ENCODE measurements at places on chromosomes 4 and X. TPM values are rescaled to one million over a fixed set of nuclear protein-coding genes. Genes with fewer than 3 reads are reported as not detected.

Gene OTUD6A
- not detected for total RNA-seq

Gene HSD17B13
- 1.7 TPM for total RNA-seq

Gene FREM3
- total RNA-seq, result 0.78 TPM

Gene AFF2
- total RNA-seq, result 13.4 TPM

Gene NXF2B
- not detected for total RNA-seq

- DNase-seq, result no peak
- H3K27me3 ChIP-seq, result no peaks in the 10 kb centered on the region
- H3K36me3 ChIP-seq, result no peaks in the 10 kb centered on the region
- H3K4me3 ChIP-seq, result no peak overlapping the region
Observed at GRCh38 chrX:8848911-8849310, 47.7 kb upstream of the FAM9A start.

- no peak overlapping the region for H3K27ac ChIP-seq
- peak; percentile 50 for DNase-seq
- no peaks in the 10 kb centered on the region for H3K27me3 ChIP-seq
- no peaks in the 10 kb centered on the region for H3K36me3 ChIP-seq
Observed at GRCh38 chr4:8307714-8308113, 38.2 kb downstream of the HTRA3 start.

- no peak overlapping the region for H3K4me3 ChIP-seq
- DNase-seq, result no peak
- no peaks in the 10 kb centered on the region for H3K27me3 ChIP-seq
- no peaks in the 10 kb centered on the region for H3K4me1 ChIP-seq
Observed at GRCh38 chr4:162645381-162645780, 481.6 kb upstream of the FSTL5 start.

GRCh38 chr4:68997040-68997439 lies 45.4 kb upstream of the UGT2A3 start:
- no peaks in the 10 kb centered on the region for H3K4me1 ChIP-seq
- no peak overlapping the region for H3K4me3 ChIP-seq
- no peak for DNase-seq
- no peaks in the 10 kb centered on the region for H3K27me3 ChIP-seq
- H3K27ac ChIP-seq, result no peak overlapping the region
- H3K36me3 ChIP-seq, result no peaks in the 10 kb centered on the region

- no peak overlapping the region for H3K27ac ChIP-seq
- no peaks in the 10 kb centered on the region for H3K36me3 ChIP-seq
- H3K4me3 ChIP-seq, result no peak overlapping the region
- H3K27me3 ChIP-seq, result no peaks in the 10 kb centered on the region
- H3K4me1 ChIP-seq, result no peaks in the 10 kb centered on the region
Observed at GRCh38 chrX:6449946-6450345, 85.0 kb downstream of the VCX3A start.

GRCh38 chrX:30577362-30577991 lies at the start of gene TASL:
TSS of gene TASL (minus strand) at chrX:30577766. CDS start at chrX:30560355, 17,411 bp downstream.
- no peaks in the 10 kb centered on the region for H3K36me3 ChIP-seq
- no peaks in the 10 kb centered on the region for H3K4me1 ChIP-seq
- peak within 1 kb of the TSS; percentile 70 for H3K27ac ChIP-seq
- peak within 1 kb of the TSS; percentile 21 for H3K4me3 ChIP-seq
- DNase-seq, result no peak

GRCh38 chr4:80271801-80272200 lies 5.3 kb downstream of the FGF5 start:
- no peaks in the 10 kb centered on the region for H3K36me3 ChIP-seq
- H3K27ac ChIP-seq, result no peak overlapping the region
- H3K27me3 ChIP-seq, result peaks cover 37% of the 10 kb centered on the region
- H3K4me1 ChIP-seq, result peaks cover under 1% of the 10 kb centered on the region
- no peak overlapping the region for H3K4me3 ChIP-seq
- no peak for DNase-seq

GRCh38 chrX:8738588-8739189 lies 6.8 kb upstream of the ANOS1 start:
- no peaks in the 10 kb centered on the region for H3K36me3 ChIP-seq
- H3K27me3 ChIP-seq, result no peaks in the 10 kb centered on the region
- H3K27ac ChIP-seq, result no peak overlapping the region
- no peaks in the 10 kb centered on the region for H3K4me1 ChIP-seq
- DNase-seq, result no peak

GRCh38 chr4:100366213-100366612 lies 151.6 kb downstream of the EMCN start:
- no peaks in the 10 kb centered on the region for H3K4me1 ChIP-seq
- no peak for DNase-seq
- no peak overlapping the region for H3K27ac ChIP-seq
- no peaks in the 10 kb centered on the region for H3K36me3 ChIP-seq
- H3K4me3 ChIP-seq, result no peak overlapping the region
- no peaks in the 10 kb centered on the region for H3K27me3 ChIP-seq

DNA sequence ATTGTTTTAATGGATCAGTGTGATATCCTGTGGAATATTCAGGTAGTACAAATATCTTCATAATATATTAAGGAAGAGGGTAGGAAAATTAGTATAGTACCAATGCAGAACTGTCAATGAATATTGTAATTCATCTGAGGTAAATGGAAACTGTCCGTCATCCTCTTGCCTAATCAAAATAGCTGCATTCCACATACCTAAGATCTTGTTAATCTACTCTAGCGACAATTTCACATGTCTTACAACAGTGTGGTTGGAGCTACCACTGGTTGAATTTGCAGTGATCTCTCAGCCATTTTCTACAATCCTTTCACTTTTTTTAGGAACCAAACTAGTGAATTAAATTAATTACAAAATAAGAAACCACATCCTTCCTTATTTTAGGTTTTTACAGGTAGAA lies 117.5 kb downstream of the PCDH18 start:
- H3K4me3 ChIP-seq, result no peak overlapping the region
- no peaks in the 10 kb centered on the region for H3K27me3 ChIP-seq
- H3K36me3 ChIP-seq, result no peaks in the 10 kb centered on the region
- no peaks in the 10 kb centered on the region for H3K4me1 ChIP-seq
- DNase-seq, result no peak
- no peak overlapping the region for H3K27ac ChIP-seq

DNA sequence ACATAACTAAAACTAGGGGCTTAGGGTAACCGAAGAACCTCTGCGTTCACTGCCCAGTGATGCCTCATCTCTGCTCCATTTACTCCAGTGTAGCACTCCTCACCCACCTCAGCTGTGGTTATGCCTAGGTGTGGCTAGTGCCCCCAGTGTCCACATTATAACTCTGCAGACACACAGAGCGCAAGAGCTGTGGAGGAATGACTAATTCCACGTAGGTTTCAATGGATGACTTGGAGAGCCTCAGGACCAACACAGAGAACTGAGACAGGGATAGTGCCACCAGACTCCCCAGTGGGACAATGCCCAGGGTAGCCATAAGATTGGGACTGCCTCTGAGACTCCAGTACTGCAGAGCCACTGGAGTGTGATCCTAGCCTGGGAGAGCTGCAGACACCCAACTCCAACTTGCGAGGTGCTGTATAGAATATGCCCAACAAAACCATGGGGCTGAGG lies 542.4 kb upstream of the DIPK2B start:
- DNase-seq, result no peak
- no peak overlapping the region for H3K27ac ChIP-seq
- no peak overlapping the region for H3K4me3 ChIP-seq
- peaks cover 3% of the 10 kb centered on the region for H3K4me1 ChIP-seq

DNA sequence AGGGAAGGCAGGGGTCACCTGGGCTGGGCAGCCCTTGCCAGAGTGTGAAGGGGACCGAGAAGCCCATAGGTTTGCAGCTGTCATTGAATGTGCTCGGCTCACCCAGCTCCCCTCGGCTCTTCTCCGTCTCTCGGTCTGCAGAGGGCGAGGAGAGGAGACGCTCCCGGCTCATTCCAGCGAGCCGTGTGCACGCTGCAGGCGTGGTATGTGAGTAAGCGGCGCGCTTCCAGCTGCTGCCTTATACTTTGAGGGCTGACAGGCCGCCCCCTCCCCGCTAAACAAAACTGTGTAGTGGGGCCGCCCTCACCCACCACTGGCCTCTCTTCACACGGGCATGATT lies 23.0 kb upstream of the BCORL1 start:
- no peaks in the 10 kb centered on the region for H3K36me3 ChIP-seq
- no peak for DNase-seq
- H3K27me3 ChIP-seq, result no peaks in the 10 kb centered on the region
- H3K4me3 ChIP-seq, result no peak overlapping the region
- no peaks in the 10 kb centered on the region for H3K4me1 ChIP-seq

- no peak for DNase-seq
- no peak overlapping the region for H3K4me3 ChIP-seq
- no peak overlapping the region for H3K27ac ChIP-seq
- H3K4me1 ChIP-seq, result peaks cover 5% of the 10 kb centered on the region
- no peaks in the 10 kb centered on the region for H3K27me3 ChIP-seq
Observed at GRCh38 chr4:153082322-153083301, 121.6 kb upstream of the TRIM2 start.

DNA sequence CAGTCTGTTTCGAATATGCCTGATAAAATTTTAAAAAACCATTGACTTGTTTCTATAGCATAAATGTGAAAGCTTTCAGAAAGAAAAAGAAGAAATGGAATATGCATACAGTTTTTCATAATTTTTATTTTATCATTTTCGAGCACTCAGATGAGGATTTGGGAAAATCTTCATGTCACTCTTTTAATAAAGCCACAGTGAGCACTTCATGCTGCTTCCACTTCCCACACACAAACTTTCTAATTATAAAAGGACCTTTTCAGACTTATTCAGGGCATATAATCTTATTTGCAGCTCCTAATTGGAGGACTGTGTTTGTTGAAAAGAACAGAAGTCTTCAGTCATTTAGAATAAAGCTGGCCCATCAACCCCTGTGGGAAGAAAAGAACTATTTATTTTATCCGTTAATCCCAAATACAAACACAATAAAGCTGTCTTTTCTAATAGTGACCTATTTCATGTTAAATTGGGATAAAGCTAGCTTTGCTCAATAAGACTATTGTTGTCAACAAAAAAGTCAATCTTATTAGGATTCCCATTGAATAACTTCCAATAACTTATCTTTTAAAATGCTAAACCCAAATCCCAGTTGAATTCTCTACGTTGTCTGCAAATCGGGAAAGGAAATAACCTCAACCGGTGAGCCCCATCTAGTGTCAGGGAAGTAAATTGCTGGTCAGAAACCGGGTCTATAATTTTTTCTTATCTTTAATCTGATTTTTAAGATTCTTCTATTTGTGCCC lies 211.5 kb downstream of the PDGFRA start:
- H3K4me1 ChIP-seq, result no peaks in the 10 kb centered on the region
- peak overlapping the region; percentile 27 for H3K27ac ChIP-seq
- DNase-seq, result no peak
- no peaks in the 10 kb centered on the region for H3K27me3 ChIP-seq
- peak overlapping the region; percentile 19 for H3K4me3 ChIP-seq
- no peaks in the 10 kb centered on the region for H3K36me3 ChIP-seq

DNA sequence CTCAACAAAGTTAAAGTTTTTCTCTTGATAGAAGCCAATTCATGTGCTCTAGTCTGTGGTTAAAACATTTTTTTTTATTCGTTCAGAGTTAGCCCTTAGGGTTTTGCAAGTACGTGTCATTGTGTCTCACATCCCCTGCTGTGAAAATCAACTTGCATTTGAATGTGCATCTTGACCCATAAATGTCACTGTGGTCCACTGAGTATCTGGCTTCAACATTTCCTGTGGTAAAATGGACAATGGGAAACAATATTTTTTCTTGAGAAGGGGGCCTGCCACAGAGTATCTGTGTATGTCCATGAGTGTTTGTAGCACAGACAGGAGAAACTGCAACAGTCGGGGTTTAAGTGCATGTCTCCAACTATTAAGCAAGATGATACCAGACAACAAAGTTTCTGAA lies 554.8 kb upstream of the TENM3 start:
- no peak overlapping the region for H3K4me3 ChIP-seq
- no peak for DNase-seq
- H3K27me3 ChIP-seq, result no peaks in the 10 kb centered on the region
- H3K4me1 ChIP-seq, result no peaks in the 10 kb centered on the region
- H3K27ac ChIP-seq, result no peak overlapping the region

DNA sequence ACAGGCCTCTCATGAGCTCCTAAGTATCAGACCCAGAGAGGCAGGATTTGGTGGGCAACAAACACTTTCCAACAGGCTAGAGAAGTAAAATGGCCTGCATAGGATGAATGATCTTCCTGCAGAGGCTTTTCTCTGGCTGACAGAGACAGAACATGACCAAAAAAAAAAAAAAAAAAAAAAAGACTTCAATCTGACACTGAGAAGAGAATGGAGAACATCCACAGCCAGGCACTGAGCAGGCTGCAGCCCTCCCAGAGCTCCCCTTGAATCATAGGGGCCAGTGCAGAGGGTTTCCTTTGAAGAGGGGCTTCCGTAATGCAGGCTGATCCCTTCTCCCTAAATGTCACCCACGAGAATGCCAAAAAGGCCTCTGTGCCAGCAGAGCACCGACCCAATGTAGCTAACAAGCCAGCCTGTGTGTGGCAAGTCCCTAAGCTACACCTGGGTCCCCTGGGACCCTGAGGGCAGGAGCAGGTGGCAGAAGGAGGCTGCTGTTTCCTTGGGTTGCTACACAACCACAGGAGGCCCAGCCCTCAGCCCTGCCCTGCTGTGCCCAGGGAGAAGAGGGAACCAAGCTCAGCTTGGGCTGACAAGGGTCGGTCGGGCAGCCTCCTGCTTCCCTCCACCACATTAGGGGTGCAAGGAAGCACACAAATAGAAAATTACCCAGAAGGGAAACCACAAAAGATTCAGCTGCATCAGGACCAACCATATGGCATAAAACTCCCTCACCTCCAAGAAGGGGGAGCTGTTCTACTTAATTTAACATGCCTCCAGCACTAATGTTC lies 55.6 kb downstream of the MAP7D2 start:
- H3K4me3 ChIP-seq, result no peak overlapping the region
- no peaks in the 10 kb centered on the region for H3K36me3 ChIP-seq
- DNase-seq, result no peak
- H3K27me3 ChIP-seq, result no peaks in the 10 kb centered on the region
- H3K4me1 ChIP-seq, result no peaks in the 10 kb centered on the region

- H3K27me3 ChIP-seq, result no peaks in the 10 kb centered on the region
- H3K36me3 ChIP-seq, result no peaks in the 10 kb centered on the region
- H3K4me3 ChIP-seq, result no peak overlapping the region
- H3K4me1 ChIP-seq, result no peaks in the 10 kb centered on the region
Observed at GRCh38 chr4:177308125-177308524, 1.5 kb upstream of the NEIL3 start.

GRCh38 chr4:55284331-55284730 lies 61.7 kb upstream of the SRD5A3 start:
- no peak overlapping the region for H3K27ac ChIP-seq
- H3K4me3 ChIP-seq, result no peak overlapping the region
- no peaks in the 10 kb centered on the region for H3K4me1 ChIP-seq
- no peak for DNase-seq
- no peaks in the 10 kb centered on the region for H3K27me3 ChIP-seq

- DNase-seq, result no peak
- no peak overlapping the region for H3K4me3 ChIP-seq
- H3K27ac ChIP-seq, result no peak overlapping the region
Observed at GRCh38 chrX:34300871-34301270, 168.8 kb upstream of the FAM47A start.

GRCh38 chr4:124304941-124305340 lies 407.6 kb downstream of the ANKRD50 start:
- DNase-seq, result no peak
- H3K4me3 ChIP-seq, result no peak overlapping the region
- no peaks in the 10 kb centered on the region for H3K4me1 ChIP-seq
- no peaks in the 10 kb centered on the region for H3K36me3 ChIP-seq
- no peaks in the 10 kb centered on the region for H3K27me3 ChIP-seq
